Left cardiac atrium (tissue), 4 donors: ENCODE measurements at places on chromosomes 5 and 9. TPM values are rescaled to one million over a fixed set of nuclear protein-coding genes. Genes with fewer than 3 reads are reported as not detected.

The XRCC4 gene
- 12.3 TPM for total RNA-seq

The NUTM2F gene
- not detected for total RNA-seq

The PITX1 gene
- total RNA-seq = not detected

The ZNF608 gene
- total RNA-seq = 21.8 TPM

The IL31RA gene
- total RNA-seq = not detected

The ZBTB5 gene
- 7.8 TPM for total RNA-seq

The DMRT3 gene
- total RNA-seq = not detected

The SPATA31C1 gene
- not detected for total RNA-seq

The SIT1 gene
- total RNA-seq = 1.6 TPM

The TLX3 gene
- total RNA-seq = not detected

The EFNA5 gene
- total RNA-seq = 23.9 TPM

The DIAPH1 gene
- 25.9 TPM for total RNA-seq

The PRRX2 gene
- total RNA-seq = 5.3 TPM

The DRD1 gene
- total RNA-seq = 0.55 TPM

The TRIP13 gene
- 1.1 TPM for total RNA-seq

The NR5A1 gene
- not detected for total RNA-seq

The KLF9 gene
- total RNA-seq = 78.9 TPM

The CNOT6 gene
- 15.8 TPM for total RNA-seq

The RGS7BP gene
- total RNA-seq = 2.0 TPM

The PAEP gene
- not detected for total RNA-seq

The SLC36A3 gene
- not detected for total RNA-seq

The PCDHGA7 gene
- 3.2 TPM for total RNA-seq

The ITGA1 gene
- total RNA-seq = 29.3 TPM

The ISOC1 gene
- 78.7 TPM for total RNA-seq

The KCTD16 gene
- 0.15 TPM for total RNA-seq

The STARD4 gene
- 6.5 TPM for total RNA-seq

The KIF27 gene
- 4.5 TPM for total RNA-seq

The GOLPH3 gene
- 48.0 TPM for total RNA-seq

The CORO2A gene
- total RNA-seq = 1.4 TPM

The FAM193B gene
- total RNA-seq = 26.1 TPM

The ECM2 gene
- 17.6 TPM for total RNA-seq
